Colonic mucosa (tissue), 4 donors: ENCODE measurements at places on chromosomes 4 and X. TPM values are rescaled to one million over a fixed set of nuclear protein-coding genes. Genes with fewer than 3 reads are reported as not detected.

DNA sequence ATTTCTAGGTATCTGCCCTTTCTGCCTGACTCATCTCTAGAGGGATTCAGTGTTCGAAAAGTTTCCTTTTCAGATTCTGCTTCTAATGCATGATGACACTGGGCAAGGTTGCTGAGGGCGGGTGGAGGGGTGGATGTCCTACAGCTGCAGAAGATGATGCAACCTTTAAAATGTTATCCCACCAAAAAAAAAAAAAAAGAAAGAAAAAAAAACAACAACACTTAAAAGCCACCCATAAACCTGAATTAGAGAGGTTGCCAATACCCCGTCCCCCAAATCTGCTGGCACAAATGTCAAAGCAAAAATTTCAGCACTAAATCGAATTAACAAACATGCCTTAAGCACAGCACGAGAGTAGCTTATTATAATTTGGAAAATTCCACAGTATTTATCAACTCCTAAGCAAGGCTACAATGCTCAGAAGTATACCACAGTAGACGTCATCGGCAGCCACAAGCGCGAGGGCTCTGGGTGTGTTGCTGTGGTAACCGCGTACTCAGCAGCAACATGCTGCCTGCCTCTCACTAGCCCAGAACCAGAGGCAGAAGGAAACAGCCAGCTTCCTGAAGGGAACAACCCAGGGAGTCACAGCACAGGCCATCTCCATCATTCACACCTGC is 167.5 kb upstream of the MAP3K15 start:
- DNase-seq, result peak; percentile 45

DNA sequence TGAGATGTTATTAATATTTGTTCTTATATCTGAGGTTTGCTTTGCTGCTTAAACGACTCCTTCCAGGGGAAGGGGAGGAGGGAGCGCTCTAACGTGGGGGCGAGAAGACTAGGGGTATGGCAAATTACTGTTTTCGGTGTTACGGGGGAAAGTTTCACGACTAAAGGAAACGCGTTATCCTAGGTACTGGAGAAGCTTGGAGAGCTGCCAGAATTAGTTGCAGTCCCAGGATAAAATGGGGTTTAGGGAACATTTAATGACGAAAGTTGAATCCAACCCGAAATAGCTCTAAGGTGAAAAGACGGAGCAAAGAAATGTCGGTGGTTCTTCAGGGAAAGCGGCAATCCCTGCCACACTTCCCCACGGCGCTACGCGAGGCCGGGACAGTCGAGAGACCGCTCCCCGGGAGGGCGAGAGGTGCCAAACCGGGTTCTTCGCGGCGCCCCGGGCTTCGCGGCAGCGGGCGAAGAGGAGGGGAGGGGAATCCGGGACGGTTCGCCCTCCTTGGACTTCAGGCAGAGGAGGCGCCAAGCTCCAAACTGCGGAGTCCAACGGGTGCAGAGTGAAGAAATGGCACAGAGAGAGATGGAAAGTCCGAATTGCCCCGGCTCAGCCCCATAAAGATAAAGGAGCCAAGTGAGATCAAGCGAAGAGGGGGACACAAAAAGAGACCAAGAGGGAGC is 724 bp downstream of the THOC2 start:
- peak; percentile 32 for DNase-seq

GRCh38 chrX:49291615-49292337 is 11.7 kb upstream of the GAGE10 start:
- DNase-seq, result peak; percentile 67

DNA sequence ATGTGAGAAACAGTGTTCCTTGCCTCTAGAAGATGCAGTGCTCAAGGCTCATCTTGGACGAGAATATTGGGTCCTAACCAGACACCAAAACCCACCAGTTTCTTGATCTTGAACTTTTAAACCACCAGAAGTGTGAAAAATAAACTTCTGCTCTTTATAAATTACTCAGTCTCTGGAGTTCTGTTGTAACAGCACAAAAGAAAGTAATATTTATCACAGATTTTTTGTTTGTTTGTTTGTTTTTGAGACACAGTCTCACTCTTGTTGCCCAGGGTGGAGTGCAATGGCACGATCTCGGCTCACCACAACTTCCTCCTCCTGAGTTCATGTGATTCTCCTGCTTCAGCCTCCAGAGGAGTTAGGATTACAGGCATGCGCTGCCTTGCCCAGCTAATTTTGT is 371.1 kb upstream of the NDST4 start:
- no peak for DNase-seq

- peak; percentile 71 for DNase-seq
Observed at GRCh38 chrX:40153345-40154249, 55.8 kb upstream of the BCOR start.

DNA sequence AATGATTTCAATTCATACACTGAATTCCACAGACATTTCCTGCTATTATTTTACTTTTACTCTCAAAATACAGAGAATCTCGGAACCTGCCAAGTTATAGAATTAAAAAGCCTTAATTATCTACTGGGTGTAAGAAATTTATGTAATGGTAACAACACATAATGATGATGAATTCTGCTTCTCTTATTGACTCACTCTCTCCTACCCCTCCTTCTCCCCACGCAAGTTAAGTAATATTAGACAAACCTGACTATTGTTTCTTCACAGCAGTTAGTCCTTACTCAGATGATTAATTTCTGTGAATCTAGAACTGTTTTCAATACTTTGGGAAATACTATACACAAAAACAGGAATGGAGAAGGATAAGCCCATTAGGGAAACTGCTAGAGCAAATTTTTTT is 762.0 kb downstream of the CCSER1 start:
- DNase-seq, result no peak

DNA sequence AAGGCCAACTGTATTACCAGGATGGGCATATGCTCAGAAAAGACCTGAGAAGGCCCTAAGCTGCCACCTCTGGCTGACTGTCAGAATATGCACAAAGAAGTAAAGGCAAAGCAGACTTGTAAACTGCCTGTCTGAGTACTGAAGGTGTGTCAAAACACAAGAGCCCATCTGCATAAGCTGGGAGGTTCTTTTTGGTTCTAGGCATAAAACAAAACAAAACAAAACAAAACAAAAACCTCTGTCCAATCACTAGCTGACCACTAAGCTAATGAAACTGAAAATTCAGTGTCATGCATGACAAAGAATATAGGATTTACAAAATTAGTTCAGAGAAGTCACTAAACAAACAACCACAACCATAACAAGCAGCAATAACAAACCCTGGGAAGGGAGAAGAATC is 20.6 kb downstream of the SH3D19 start:
- no peak for DNase-seq

PLS3 gene
- 23.8 TPM for total RNA-seq
